ENCODE measurements at places on chromosomes 4 and X. TPM values are rescaled to one million over a fixed set of nuclear protein-coding genes. Genes with fewer than 3 reads are reported as not detected.

Gene SMIM31
- not detected for total RNA-seq

Gene ARR3
- total RNA-seq: not detected

- H3K36me3 ChIP-seq: no peaks in the 10 kb centered on the region
- H3K27me3 ChIP-seq: no peaks in the 10 kb centered on the region
- H3K27ac ChIP-seq: no peak overlapping the region
- H3K4me3 ChIP-seq: no peak overlapping the region
- H3K4me1 ChIP-seq: no peaks in the 10 kb centered on the region
Measured at GRCh38 chr4:82261084-82261483, 112.7 kb downstream of the HNRNPD start.

GRCh38 chr4:10639100-10639499 is 45.5 kb downstream of the CLNK start:
- DNase-seq: no peak
- no peaks in the 10 kb centered on the region for H3K27me3 ChIP-seq
- no peak overlapping the region for H3K27ac ChIP-seq
- no peak overlapping the region for H3K4me3 ChIP-seq
- no peaks in the 10 kb centered on the region for H3K36me3 ChIP-seq
- H3K4me1 ChIP-seq: no peaks in the 10 kb centered on the region

- H3K36me3 ChIP-seq: no peaks in the 10 kb centered on the region
- H3K27me3 ChIP-seq: no peaks in the 10 kb centered on the region
- H3K4me3 ChIP-seq: no peak overlapping the region
- H3K27ac ChIP-seq: no peak overlapping the region
- no peaks in the 10 kb centered on the region for H3K4me1 ChIP-seq
- DNase-seq: no peak
Measured at GRCh38 chr4:72997409-72997808, 72.1 kb downstream of the COX18 start.

DNA sequence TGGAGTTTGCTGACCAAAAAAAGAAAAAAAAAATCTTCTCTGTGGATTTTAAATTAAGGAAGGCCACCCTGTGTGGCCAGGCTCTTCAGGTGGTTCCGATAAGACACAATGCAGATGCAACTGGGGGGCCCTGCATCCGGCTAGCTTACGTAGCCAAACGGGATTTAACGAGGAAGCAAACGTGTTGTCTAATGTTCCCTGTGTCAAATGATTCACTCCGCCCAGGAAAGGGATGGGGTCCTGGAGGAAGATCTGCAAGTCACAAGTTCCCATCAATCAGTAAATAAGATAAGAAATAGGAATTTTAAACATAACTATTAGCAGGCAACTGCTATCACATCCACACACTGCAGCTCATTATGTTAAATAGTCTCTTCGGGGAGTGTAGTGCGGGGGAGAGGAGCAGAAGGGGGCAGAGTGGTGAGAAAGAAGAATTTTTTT is 216.4 kb upstream of the GYPA start:
- no peak for DNase-seq
- no peak overlapping the region for H3K27ac ChIP-seq
- H3K27me3 ChIP-seq: no peaks in the 10 kb centered on the region
- no peaks in the 10 kb centered on the region for H3K36me3 ChIP-seq

- H3K4me3 ChIP-seq: no peak overlapping the region
- DNase-seq: no peak
- H3K36me3 ChIP-seq: no peaks in the 10 kb centered on the region
- no peaks in the 10 kb centered on the region for H3K4me1 ChIP-seq
- no peaks in the 10 kb centered on the region for H3K27me3 ChIP-seq
Measured at GRCh38 chr4:102560571-102561341, 59.6 kb downstream of the NFKB1 start.

DNA sequence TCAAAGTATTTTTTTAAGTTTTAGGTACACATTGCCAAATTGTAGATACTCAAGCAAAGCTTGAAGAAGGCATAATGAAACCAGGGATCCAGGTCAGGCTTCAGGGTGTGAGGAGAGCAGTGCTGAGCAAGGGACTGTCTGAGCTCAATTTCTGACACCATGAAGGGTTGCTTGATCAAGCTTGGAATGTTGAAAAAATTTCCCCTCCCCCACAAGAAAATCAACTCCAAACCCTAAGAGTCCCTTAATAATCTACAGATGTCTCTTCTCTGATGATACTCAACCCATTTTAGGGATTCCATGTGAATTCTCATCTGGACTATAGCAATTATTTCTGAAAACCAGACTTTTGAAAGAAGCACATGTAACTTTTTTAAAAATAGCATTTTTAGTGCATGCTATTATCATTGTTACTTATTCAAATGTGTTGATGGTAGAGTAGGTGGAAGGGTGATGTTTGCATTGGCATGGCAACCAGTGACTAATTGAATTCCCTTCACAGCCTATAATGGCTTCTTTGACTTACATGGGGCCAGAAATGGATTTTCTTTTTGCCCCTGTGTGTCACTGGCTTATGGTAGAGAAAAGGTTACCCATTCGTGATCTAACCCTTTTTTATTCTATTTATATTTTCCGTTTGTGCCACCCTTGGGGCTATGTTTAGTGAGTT is 252.0 kb downstream of the FBXW7 start:
- H3K27me3 ChIP-seq: no peaks in the 10 kb centered on the region
- no peak overlapping the region for H3K27ac ChIP-seq
- H3K4me3 ChIP-seq: no peak overlapping the region
- no peaks in the 10 kb centered on the region for H3K4me1 ChIP-seq
- H3K36me3 ChIP-seq: no peaks in the 10 kb centered on the region

DNA sequence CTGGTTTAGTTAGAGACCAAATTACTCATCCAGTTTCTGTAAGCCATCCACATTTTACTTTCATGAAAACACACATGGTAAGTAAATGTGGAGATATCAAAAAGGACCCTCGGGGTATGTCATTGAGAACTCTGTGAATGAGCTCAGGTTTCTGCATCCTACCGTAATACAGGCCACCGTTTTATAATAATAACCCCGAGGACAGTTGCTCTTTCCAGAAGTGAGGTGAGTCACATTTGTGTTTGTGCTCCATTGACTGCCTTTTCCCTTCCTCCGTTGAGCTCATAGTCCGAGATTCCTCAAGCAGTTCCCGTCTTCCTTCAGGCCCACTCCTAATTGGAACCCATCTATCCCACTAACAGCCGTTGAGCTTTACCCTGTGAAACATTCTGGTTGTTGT is 95.3 kb downstream of the GRID2 start:
- no peaks in the 10 kb centered on the region for H3K4me1 ChIP-seq
- no peaks in the 10 kb centered on the region for H3K36me3 ChIP-seq
- no peaks in the 10 kb centered on the region for H3K27me3 ChIP-seq
- DNase-seq: no peak
- no peak overlapping the region for H3K27ac ChIP-seq
- H3K4me3 ChIP-seq: no peak overlapping the region

DNA sequence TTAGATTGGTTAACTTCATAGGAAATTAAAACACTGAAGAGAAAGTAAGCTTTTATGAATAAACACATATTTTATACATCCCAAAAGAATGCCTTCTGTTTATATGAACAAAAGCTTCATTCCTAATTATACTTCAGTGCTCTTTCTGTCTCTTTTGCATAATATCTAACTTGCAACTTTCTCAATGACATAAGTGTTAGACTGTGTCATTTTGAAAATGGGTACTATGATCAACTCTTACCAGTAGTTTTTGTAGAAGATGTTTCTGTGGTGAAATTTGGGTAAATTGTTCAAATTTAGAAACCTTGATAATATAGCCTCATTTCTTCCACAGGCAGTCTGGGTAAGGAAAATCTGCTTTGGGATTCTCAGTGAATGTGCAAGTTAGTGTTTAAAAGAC is 991.4 kb downstream of the CCSER1 start:
- H3K27ac ChIP-seq: no peak overlapping the region
- H3K4me1 ChIP-seq: no peaks in the 10 kb centered on the region
- H3K4me3 ChIP-seq: no peak overlapping the region
- DNase-seq: no peak
- no peaks in the 10 kb centered on the region for H3K36me3 ChIP-seq
- no peaks in the 10 kb centered on the region for H3K27me3 ChIP-seq

DNA sequence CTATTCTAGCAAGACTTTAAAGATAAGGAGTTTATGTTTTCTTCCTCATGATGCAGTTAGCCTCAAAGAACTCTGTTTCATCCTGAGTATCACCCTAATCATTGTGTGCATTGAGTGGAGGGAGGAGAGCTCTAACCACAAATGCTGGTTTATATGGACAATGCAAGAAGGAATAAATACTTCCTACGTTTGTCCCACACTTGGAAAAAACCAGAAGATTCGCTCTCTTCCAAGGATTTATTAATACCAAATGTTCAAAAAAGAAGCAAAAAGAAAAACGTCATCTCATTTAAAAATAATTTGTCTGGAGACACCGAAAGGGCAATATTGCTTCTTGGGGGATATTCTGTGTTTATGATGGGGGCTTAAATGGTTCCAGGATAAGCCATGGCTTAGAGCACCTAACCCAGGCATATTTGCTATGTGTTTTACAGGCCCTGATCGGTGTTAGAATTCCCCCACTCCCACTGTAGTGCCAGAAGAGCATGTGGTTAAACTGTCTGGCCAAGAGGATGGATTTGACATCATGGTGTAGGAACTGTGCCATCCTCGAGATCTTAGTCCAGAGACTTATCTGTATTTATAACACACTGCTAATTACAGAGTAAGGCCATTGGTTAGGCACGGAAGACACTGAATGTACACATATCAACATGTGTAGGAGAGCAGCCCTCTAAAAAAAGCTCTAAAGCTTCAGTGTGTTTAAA is 227.2 kb downstream of the ANK2 start:
- H3K4me3 ChIP-seq: no peak overlapping the region
- no peaks in the 10 kb centered on the region for H3K4me1 ChIP-seq
- no peaks in the 10 kb centered on the region for H3K27me3 ChIP-seq

- no peak overlapping the region for H3K4me3 ChIP-seq
- H3K36me3 ChIP-seq: no peaks in the 10 kb centered on the region
- H3K27ac ChIP-seq: no peak overlapping the region
Measured at GRCh38 chr4:7291372-7292114, 99.2 kb downstream of the SORCS2 start.

Gene HSFX4
- total RNA-seq: not detected

DNA sequence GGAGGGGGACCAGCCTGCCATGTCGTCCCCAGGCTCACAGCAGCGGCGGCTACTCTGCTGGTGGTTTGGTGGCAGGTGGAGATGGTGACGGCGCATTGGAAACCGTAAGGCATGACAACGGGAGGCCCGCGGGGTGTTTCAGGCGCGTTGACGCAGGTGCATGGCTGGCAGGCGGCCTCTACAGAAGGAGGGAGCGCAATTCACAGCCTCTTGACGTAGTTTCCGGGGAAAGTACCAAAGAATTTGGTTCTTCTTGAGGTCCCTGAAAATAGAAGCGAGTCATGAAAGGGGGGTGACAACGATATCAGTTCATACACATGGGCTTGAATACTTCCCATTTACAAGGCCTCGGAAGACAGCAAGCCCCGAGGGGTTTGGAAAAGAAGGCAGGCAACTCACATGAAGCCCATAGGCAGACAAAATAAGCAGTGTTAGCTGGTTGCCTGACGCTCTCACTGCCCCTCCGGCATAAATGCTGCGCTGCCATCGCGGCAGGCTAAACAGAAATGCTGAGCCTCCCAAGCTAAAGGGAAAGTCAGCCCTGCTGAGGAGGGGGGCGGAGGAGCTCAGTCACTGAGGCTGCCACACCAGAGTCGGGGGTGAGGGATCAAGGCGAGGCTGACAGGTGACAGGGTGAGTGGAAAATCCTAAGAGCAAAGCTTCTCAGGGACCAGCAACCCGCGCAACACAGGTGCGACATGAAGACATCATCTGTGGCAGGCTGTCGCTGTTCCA is 52.3 kb upstream of the PDLIM3 start:
- no peaks in the 10 kb centered on the region for H3K27me3 ChIP-seq
- H3K4me3 ChIP-seq: no peak overlapping the region
- H3K4me1 ChIP-seq: peaks cover 14% of the 10 kb centered on the region
- H3K36me3 ChIP-seq: peaks cover 24% of the 10 kb centered on the region

- no peaks in the 10 kb centered on the region for H3K36me3 ChIP-seq
- H3K27ac ChIP-seq: no peak within 1 kb of the TSS
- peak within 1 kb of the TSS; percentile 51 for H3K4me3 ChIP-seq
- no peaks in the 10 kb centered on the region for H3K4me1 ChIP-seq
- DNase-seq: no peak
Measured at GRCh38 chr4:92303621-92304027, at the start of gene GRID2. TSS of gene GRID2 (plus strand) at chr4:92303966.

Gene GLRB
- total RNA-seq: 13.2 TPM

Gene RNF113A
- 9.8 TPM for total RNA-seq

GRCh38 chr4:62118558-62118957 is 918.4 kb downstream of the ADGRL3 start:
- no peak overlapping the region for H3K4me3 ChIP-seq
- no peak for DNase-seq
- no peaks in the 10 kb centered on the region for H3K4me1 ChIP-seq
- H3K36me3 ChIP-seq: no peaks in the 10 kb centered on the region
- H3K27me3 ChIP-seq: no peaks in the 10 kb centered on the region
- H3K27ac ChIP-seq: no peak overlapping the region

DNA sequence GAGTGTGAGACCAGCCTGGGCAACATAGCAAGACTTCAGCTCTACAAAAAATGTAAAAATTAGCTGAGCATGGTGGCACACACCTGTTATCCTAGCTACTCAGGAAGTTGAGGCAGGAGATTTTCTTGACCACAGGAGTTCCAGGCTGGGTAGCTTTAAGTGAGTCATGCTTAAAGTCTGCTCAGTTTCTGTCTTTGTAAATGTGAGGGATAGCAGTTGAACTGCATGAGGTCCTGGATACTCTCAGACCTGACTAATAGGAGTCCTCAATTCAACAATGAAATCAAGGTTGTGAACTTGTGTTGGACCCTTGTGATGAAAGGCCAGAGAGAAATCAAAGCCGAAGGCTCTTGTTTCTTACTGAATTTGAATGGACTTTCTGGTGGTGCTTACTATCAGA is 45.2 kb downstream of the STARD8 start:
- no peaks in the 10 kb centered on the region for H3K27me3 ChIP-seq
- H3K4me3 ChIP-seq: no peak overlapping the region
- no peaks in the 10 kb centered on the region for H3K36me3 ChIP-seq

Gene PROM1
- 5.2 TPM for total RNA-seq

- H3K27me3 ChIP-seq: no peaks in the 10 kb centered on the region
- no peaks in the 10 kb centered on the region for H3K36me3 ChIP-seq
- H3K4me3 ChIP-seq: no peak overlapping the region
- H3K27ac ChIP-seq: no peak overlapping the region
- no peaks in the 10 kb centered on the region for H3K4me1 ChIP-seq
Measured at GRCh38 chr4:8773124-8773931, 98.3 kb downstream of the HMX1 start.
